ENCODE measurements at places on chromosomes 3 and 15.

DNA sequence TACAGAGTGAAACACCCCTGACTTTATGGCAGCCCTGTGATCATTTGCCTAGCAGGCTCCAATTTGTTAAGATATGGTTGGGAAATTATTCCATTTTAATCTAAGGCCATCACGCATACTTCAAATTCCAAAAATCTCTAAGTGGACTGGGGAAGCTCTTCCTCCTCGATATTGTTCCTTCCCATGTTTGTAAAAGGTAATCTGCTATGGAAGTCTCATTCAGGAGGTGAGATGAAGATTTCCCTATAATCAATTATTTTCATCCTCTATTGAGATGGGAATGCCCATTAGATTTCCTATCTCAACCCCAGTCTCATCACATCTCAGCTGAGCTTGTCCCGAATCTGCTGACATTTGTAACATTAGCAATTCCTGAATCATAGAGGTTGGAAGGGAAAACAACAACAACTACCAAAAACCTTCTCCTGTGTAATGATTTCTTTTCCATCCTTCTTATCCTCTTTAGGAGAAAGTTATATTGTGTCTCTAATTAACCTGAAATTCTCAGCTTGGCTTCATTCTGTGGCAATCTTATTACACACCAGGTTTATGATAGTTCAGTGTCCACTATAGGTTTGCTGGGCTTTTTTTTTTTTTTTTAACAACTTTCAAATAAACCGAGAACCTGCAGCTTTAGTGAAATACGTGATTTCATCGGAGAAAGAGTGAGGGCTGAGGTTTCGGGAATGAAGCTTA lies 2.2 kb upstream of the NR2F2 start:
- DNase-seq: no peak

- DNase-seq: no peak
These were observed 284.5 kb downstream of the SLC9A9 start for GRCh38 chr3:143563786-143564185.

- peak; percentile 49 for DNase-seq
These were observed 9.3 kb upstream of the TM4SF18 start for GRCh38 chr3:149342413-149343380.

- no peak for DNase-seq
These were observed 828.2 kb upstream of the CFAP20DC start for GRCh38 chr3:59878038-59878427.

GRCh38 chr3:133119176-133119575 lies 81.0 kb downstream of the TMEM108 start:
- no peak for DNase-seq

GRCh38 chr15:83854321-83854720 lies 200.4 kb downstream of the ADAMTSL3 start:
- DNase-seq: no peak

DNA sequence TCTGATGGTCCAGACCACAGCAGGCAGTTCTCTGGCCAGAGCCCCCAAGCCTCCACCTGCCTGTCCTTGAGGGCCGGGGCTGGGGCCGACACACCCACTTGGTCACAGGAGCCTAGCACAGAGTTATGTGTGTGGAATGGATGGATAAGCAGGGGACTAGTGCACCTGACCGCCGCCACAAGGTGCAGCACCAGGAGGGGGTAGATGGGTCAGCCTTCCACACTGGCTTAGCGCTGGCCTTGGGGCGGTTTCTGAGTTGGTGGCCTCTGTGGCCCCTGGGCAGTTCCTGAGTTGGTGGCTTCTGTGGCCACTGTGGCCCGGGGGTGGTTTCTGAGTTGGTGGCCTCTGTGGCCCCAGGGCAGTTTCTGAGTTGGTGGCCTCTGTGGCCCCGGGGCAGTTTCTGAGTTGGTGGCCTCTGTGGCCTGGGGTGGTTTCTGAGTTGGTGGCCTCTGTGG lies 75.8 kb downstream of the FBLN2 start:
- DNase-seq: no peak

DNA sequence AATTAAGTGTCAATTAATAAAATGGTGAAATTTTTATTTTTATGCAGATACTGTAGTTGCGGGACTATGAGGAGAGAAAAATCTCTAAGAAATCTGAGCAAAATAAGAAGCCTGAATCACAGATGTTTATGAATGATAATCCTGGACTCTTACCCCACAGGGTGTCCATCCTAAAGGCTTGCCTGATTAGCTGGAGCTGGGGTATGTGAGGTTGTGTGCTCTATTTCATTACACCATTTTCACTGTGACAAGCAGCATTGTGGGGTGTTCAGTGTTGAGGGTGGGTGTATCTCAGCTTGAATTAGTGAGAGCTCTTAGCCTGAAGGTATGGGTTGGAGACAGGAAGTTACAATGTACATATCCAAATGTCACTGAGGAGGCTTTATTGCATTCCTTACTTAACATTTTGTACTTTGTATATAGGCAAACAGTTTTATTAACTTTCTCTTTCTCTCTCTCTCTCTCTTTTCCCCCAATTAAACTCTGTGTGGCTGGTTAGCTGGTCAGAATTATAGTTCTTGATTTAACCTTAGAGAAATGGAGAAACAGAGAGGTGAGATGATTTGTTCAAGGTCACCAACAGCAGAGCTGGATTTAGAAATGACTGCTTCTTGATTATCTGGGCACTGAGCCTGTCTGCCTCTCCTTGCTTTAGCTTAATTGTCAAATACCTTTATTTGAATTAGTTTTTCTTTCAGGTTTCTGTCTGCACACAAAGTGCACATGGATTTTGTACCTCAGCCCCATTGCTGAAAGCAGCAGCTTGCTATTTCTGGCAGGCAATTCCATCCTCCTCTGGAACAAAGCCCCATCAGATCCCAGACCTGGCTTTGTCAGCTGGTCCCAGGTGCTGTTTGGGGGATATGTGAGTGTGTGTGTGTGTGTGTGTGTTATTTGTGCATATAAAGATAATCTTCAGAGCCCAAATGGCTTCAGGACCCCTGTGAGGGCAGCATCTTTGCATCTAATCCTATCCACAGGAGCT lies 35.8 kb downstream of the GJD2 start:
- DNase-seq: no peak

DNA sequence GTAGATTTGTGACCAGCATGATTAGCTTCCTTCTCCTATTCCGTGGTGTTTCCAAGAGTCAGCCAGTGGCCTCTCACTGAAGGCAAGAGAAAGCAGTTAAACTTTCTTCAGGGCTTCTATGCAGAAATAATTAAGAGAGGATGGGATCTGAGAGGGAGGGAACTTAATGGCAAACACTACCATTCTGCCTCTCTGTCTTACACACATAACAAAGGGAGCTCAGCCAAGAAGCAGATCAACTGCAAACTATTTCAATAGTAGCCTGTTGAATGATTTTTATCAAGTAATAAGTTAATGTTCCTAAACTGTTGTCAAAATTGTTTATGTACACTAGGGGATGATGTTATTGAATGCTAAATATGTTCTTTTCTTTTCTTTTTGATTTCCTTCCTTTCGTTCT lies 11.8 kb downstream of the OXSR1 start:
- DNase-seq: no peak

- no peak for DNase-seq
These were observed 107.5 kb downstream of the CNTN6 start for GRCh38 chr3:1200371-1200770.

GRCh38 chr3:58858126-58858525 lies 191.6 kb upstream of the FAM3D start:
- no peak for DNase-seq

DNA sequence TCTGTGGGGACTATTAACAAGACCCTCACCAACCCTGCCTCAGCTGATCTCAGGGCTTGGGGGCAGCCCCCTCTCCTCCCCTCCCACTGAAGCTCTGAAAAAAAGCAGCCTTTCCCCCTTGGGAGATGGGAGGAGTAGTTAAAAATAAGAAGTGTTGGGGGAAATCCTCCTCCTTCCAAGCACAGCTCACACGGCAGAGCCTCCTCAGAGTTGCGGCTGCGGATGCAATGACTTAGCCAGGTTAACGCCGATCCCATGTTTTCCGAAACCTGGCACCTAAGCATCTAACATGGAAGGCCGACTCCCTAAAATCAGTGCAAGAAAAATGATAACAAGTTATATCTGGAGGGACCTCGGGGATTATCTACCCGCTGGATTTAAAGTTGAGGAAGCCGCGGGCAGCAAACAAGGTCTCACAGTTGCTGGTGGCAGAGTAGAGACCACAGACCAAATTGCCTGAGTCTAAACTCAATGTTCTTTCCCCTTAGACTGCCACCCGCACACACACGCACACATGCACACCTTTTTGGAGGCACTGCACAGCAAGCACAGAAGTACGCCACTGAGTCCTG lies 1.1 kb upstream of the TPM1 start:
- no peak for DNase-seq

GRCh38 chr3:132635052-132635451 lies 24.6 kb downstream of the ACAD11 start:
- no peak for DNase-seq

DNA sequence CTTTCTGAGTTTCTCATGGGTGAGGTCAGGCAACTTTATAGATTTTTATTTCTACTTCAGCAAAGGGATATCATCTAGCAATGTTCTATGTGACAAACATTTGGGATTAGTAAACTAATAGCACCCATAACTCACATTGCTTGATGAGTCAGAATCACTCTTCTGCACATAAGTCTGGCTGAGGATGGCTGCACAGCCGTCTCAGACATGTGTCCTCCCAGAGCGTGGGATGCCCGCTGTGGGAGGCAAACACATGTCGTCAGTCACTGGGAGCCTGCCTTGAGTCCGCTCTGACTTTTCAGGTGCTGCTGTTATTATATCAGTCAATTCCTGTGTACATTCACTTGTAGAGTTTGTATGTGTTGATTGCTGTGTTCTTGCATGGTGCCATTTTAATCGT lies 230.7 kb upstream of the TRIM42 start:
- no peak for DNase-seq

DNA sequence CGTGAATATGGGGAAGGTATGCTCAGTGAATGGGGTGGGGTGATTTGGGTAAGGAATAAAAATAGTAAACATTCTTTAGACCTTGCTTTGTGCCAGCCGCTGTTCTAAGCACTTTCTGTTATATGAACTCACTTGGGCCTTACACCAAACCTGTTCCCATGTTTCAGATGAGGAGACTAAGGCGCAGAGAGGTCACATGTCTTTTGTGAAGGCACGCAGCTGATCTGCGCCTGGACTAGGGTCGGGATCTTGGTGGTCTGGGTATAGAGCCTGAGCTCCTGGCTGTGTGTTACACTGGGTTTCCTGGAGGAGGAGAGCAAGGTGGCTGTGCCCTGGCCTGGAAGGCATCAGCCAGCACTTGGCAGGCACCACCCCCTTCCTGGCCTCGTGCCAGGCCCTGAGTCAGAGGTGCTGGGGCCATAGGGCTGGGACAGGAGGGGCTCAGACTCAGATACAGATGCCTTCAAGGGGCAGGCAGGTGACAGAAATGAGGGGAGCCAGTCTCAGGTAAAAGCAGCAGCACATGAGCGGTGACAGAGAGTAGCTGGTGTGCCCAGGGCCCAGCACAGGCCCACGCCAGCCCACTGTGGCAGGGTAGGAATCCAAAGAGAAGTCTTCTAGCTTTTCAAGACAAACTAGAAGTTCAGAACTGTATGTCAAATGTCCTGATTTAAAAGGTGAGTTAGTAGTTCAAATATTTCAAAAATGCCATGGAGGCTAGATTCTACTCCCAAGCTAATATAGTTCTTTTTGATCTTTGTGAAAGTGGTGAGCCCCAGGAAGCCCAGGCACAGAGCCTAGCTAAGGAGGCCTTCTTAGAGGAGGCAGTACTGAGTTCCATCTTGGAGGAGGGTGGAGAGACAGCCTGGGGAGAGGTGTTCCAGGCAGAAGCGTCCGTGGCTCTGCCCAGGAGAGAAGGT lies 83.1 kb downstream of the DNAJB8 start:
- peak; percentile 49 for DNase-seq

DNA sequence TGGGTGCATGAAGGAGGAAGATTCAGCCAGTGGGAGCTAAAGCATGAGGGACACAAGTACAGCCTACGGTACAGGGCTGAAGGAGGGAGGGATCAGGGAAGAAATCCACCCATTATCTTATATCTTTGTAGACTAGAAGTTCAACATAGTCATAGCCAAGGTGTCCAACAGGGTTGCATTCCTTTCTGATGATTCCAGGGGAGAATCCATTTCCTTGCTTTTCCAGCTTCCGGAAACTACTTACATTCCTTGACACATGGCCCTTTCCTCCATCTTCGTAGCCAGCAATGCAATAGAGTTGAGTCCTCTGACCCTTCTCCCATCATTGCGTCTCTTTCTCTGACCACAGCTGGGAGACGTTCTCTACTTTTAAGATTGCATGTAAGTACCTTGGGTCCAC lies 471.0 kb upstream of the SEMA6D start:
- no peak for DNase-seq

- no peak for DNase-seq
These were observed 40.4 kb downstream of the LPP start for GRCh38 chr3:188194332-188194731.

GRCh38 chr15:70133296-70133695 lies 35.6 kb upstream of the TLE3 start:
- no peak for DNase-seq

GRCh38 chr15:39227001-39227400 lies 353.9 kb upstream of the THBS1 start:
- no peak for DNase-seq
